ENCODE measurements at places on chromosomes 12 and 14.

- no peak for DNase-seq
These were observed 170.4 kb downstream of the DAD1 start for GRCh38 chr14:22418631-22419030.

DNA sequence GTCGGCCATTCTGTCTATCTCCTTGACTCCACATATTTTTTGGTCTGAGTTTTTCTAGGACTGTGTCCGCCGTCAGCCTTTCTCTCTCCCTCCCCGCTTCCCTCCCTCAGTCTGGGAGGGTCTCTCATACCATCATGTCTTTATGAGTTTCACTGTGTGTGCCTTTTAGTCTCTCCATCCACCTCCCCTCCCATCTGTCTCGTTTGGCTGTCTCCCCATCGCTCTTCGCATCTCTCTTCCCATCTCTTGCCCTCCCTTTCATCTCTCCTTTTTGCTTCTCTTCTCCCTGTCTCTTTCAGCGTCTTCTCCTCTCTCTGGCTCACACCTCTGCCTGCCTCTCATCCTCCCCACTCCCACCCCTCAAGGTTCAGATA, 6.9 kb upstream of the CISTR start:
- DNase-seq = no peak

- no peak for DNase-seq
These were observed 81.0 kb upstream of the PTHLH start for GRCh38 chr12:28053564-28053963.

DNA sequence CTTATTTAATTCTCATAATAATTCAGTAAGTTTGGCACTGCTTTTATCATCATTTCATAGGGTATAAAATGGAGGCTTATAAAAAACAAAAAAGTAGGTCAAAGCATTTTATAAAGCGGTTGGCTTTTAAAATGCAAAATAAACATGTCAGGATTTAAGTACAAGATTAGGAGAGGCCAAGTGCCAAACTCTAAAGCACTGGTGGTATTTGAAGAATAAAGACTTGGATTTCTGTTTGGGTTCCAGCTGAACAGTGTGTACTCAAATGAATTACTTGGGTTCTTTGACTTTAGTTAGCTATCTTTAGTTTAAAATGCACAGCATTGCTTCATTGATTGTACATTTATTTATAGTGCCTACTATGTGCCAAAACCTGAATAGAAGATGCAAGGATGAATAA, 966.6 kb upstream of the SEL1L start:
- DNase-seq = no peak

GRCh38 chr14:101088395-101088667, 184.8 kb upstream of the RTL1 start:
- no peak for DNase-seq

GRCh38 chr14:76696361-76696760, 64.9 kb upstream of the VASH1 start:
- DNase-seq = no peak

GRCh38 chr12:132014092-132014914, 64.6 kb downstream of the EP400 start:
- no peak for DNase-seq

- DNase-seq = no peak
These were observed 11.9 kb upstream of the CSAD start for GRCh38 chr12:53192531-53193021.

DNA sequence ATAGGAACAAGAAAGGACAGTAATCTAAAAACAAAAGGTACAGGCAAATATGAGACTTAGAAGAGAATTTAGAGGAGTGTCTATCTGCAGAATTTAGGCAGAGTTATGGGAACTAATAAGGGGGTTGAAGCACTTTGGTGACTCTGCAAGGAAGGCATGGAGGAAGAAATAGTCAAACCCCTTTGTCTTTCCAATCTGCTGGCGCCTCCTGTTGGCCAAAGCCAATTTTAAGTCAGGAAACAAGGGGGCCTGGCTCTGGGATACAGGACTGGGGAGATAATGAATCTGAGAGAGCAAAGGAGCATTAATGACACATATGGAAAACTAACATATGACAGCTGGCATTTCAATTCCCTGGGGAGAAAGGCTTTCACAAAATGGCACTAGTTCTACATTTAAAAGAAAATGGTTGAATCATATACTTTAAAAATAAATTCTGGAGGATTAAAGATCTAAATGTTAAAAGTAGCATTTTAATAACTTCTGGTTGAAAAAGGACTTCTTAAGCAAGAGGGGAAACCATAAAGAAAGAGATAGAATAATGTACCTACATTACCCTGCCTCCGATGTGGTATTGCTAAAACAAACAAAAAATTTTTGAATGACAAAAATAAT, 48.5 kb upstream of the CSRP2 start:
- DNase-seq = no peak

DNA sequence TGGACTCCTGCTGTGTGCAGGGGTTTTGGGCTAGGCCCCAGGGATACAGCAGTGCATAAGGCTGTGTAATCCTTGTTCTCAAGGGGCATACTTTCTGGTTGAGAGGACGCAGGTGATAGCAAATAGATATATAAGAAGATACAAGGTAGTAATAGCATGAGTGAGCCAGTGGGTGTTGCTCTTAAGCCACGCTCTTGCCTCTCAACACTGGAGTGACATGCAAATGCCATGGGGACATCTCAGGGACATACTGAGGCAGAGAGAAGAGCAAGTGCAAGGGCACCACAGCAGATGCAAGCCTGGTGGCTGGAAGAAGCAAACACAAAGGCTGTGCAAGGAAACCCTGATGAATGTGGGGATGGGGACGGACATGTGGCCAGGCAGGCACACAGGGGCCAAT, 223.3 kb downstream of the CHST11 start:
- no peak for DNase-seq

- DNase-seq = no peak
These were observed 1.4 kb downstream of the DUSP6 start for GRCh38 chr12:89350630-89351488.

GRCh38 chr12:110234755-110235154, 46.3 kb upstream of the ATP2A2 start:
- DNase-seq = no peak

- DNase-seq = no peak
These were observed 118.3 kb downstream of the GALC start for GRCh38 chr14:87874676-87875075.

DNA sequence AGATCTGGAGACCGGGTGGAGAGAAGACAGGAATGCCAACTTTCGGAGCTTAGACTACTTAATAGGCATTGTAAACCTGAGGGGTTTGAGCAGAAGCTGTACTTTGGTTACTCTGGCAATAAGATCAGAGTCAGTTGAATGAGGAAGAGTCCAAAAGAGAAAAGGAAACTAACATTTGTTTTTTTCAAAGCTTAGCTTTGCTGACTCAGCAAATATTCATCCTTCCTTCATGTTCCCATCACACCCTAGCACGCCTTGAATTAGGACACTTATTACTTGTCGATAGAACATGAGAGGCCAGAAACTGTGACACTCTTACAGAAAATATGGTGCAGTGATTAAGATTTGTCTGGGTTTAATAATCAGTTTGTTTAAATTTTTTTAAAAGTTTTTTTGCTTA, 266.9 kb upstream of the ATP2B1 start:
- DNase-seq = no peak

DNA sequence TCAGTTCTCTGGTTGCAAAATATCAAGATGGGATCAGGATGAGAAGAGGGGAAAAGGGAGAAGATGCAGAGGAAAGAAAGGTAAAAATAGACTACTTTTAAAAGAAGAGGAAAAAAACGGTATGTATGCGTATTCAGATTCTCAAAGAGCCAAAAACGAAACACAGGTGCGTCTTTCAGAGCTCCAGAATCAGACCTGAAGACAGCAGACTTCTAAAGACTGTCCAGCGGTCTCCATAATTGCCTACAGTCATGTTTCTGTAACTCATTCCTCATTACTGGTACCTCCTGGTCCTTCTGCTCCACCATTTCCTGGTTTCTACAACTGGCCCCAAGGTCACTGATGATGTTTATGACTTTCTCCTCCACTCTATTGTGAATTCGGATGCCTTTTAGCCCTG, 12.4 kb upstream of the KCNA5 start:
- no peak for DNase-seq

GRCh38 chr12:78898416-78898815, 33.8 kb downstream of the SYT1 start:
- DNase-seq = peak; percentile 76

GRCh38 chr12:49359671-49360070, 7.6 kb upstream of the SPATS2 start:
- DNase-seq = no peak

GRCh38 chr12:78398750-78399149, 465.8 kb upstream of the SYT1 start:
- DNase-seq = no peak

GRCh38 chr12:123062681-123063486, 82.4 kb downstream of the ARL6IP4 start:
- no peak for DNase-seq

DNA sequence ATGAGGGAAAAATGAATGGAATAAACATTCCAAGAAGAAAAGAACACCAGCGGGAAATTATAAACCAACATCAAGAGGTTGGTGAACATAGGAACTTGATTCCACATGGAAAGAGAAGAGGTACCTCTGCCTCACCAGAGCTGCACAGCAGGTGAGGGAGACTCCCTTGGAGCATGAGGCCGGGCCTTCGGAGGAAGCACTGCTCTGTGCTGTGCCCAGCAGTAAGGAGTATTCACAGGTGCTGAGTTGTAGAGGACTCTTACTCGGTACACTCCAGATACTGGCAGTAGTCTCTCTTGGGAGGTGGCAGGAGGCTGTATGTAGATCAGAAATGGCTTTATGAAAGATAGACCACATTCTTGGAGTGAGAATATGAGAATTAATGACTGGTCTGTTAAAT, 76.0 kb downstream of the NPAS3 start:
- DNase-seq = no peak

DNA sequence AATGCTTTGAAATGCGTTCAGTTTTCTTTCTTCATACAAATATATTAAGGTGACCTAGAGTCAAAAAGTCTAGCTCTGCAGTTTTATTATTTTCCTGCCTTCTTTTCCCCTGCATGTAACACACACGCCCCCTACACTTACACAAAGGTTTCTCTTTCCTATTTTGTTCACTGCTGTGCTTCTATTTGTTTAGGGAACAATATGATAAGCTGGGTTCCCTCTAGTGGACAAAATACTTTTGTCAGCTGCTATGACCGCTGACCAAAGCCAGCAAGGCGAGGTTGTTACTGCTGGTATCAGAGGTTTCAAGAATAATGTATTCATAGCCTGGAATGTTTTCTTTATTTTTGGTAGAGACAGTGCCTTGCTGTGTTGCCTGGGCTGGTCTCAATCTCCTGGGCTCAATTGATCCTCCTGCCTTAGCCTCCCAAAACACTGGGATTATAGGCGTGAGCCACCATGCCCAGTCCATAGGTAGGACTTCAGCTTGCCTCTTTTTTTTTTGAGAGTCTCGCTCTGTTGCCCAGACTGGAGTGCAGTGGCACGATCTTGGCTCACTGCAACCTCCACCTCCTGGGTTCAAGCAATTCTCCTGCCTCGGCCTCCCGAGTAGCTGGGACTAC, 33.4 kb downstream of the FNTB start:
- peak; percentile 79 for DNase-seq

DNA sequence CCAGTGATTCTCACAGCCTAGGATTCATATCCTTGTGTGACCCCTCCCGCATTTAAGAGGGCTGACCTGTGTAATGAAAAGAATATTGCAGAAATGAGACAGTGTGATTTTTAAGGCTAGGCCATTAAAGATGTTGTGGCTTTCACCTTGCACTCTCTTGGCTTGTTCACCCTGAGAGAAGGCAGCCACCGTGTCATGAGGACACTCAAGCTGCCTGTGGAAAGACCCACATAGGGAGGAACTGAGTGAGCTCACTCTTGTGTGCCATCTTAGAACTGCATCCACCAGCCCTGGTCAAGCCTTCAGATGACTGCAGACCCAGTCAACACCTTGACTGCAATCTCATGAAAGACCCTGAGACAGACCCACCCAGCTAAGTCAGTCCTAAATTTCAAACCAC, 46.3 kb upstream of the TMPO start:
- DNase-seq = no peak

DNA sequence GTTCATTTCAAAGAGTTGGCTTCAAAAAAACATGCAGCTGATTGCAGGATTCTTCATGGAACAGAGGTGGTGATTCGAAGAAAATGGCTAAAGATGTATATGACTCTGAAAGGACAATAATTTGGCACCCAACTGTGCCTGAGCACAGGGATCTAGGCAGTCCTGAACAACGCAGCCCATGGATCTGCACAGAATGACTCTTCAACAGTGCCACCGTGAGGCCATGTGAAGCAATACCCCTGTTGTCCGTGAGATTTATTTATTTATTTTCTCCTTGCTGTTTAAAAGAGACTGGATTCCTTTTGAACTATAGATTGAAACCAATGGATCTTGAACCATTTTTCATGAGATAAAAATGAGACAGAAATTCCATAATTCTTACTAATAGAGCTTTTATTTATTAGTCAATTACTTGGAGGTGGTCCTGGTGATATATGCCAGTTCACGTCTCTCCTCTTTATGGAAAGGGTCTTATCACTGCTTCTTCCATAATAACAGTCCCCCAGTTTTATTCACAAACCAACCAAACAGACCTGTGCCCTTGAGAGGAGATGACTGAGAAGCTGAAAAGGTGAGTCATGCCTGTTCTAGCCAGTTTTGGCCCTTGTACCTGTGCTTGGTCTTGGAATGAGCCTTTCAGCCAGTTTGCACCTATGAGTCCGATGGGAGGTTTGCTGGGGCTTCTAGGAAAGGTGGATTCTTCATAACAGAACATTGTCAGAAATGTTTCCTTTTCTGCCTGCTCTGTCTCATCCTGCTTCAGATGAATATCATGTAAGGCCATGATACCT, 1598.3 kb downstream of the AACS start:
- no peak for DNase-seq

DNA sequence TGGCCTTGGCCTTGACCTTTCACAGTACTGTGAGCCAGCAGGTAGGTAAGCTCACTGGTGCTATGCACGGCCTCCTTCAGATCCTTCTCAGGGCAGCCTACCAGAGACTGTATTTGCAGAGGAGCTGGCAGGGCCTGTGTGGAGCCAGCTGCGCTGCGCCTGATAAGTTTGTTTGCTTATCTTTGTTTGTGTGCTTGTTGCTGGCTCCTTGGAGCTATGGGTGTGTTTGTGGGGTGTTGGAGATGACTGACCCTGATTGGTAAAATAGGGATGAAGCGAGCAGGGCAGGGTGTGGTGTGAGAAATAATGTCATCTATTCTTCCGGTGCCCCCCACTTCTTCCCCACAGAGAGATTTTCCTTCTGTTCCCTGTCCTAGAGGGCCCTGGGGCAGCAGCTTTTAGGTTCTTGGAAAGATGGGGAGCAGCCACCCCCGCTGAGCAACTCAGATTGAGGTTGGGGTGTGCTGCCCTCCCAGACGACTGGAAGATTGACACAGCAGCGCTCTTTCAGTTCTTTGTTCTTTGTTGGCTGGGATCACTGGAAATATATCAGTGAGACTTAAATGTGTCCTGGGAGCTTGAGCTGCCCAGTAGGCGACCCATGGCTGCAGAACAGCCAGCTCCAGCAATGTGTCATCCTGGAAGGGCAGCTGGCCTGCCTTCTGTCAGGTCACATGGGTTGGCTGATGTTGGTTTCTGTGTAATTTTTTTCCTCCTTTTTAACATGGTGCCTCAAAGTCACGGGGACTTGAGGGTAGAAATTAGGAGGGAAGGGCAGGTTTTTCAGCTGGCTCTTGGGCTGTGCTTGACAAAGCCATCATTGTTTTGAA, 19.6 kb downstream of the MLXIP start:
- no peak for DNase-seq

All from astrocyte of the cerebellum (primary cell).